Tibial nerve (tissue), 4 donors: ENCODE measurements at places on chromosomes 11 and 22. TPM values are rescaled to one million over a fixed set of nuclear protein-coding genes. Genes with fewer than 3 reads are reported as not detected.

DNA sequence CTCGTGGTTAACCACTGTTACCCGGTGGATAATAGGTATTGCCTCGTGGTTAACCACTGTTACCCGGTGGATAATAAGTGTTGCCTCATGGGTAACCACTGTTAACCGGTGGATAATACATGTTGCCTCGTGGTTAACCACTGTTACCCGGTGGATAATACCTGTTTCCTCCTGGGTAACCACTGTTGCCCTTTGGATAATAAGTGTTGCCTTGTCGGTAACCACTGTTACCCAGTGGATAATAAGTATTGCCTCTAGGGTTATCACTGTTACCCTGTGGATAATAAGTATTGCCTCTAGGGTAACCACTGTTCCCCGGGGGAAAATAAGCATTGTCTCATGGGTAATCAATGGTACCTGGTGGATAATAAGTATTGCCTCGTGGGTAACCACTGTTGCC lies 15.0 kb upstream of the NXPE4 start:
- DNase-seq = no peak

GRCh38 chr22:45125188-45125587 lies 38.5 kb upstream of the NUP50 start:
- no peak for DNase-seq

DNA sequence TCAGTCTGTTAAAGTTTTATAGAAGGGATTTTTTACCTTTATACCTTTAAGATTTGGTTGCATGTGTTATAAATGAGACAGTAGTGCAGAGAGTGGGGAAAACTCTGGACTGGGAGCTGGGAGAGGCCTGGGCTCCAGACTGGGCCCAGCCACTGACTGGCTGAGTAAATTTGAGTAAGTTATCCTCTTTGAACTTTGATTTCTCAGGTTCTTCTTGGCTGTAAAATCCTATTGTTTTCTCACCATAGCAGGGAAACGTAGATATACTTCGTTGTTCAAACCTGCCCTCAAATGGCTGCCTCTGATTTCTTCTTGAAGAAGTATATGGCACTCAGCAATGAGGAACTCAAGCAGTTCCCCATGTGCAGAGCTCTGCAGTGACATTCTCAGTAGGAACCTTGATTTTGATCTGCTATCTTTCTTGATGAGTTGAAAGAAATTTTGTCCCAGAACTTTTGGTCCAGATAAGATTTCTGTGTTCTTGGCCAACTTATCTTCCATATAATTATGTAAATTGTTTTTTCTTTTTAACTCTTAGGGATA lies 8.8 kb downstream of the BMAL1 start:
- no peak for DNase-seq

GRCh38 chr11:7506243-7506642 lies 7.6 kb upstream of the PPFIBP2 start:
- no peak for DNase-seq

GRCh38 chr11:122874991-122875390 lies 7.6 kb upstream of the JHY start:
- no peak for DNase-seq

DNA sequence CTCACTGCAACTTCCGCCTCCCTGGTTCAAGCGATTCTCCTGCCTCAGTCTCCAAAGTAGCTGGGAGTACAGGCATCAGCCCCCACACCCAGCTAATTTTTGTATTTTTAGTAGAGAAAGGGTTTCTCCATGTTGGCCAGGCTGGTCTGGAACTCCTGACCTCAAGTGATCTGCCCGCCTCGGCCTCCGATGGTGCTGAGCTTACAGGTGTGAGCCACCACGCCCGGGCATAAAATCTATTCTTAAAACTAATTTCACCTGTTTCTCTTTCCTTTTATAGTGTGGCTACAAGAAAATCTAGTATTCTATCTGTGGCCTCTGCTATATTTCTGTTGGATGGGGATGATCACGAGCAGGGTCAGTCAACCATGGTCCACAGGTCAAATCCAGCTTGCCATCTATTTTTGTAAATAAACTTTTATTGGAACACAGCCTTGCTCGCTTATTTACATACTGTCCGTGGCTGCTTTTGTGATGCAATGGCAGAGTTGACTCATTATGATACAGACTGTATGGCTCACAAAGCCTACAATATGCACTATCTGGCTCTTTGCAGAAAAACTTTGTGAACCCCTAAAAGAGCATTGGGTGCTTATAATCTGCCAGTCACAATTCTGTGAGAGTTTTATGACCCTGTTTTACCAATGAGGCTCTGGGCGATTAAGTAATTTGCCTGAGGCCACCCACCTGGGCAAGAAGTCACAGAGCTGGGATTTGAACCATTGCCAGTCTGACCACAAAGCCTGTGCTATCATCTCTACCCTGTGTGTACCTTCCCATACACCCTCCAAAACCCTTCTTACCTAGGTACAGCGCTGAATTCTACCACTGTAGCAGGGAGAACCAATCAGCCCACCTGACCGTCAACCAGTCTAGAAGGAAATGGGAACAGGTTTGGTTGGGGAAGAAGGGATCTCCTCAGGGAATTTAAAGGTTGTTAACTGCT lies 28.3 kb downstream of the SLC1A2 start:
- no peak for DNase-seq

- no peak for DNase-seq
These were observed 43.2 kb upstream of the TP53AIP1 start for GRCh38 chr11:128985880-128986279.

- DNase-seq = no peak
These were observed 81.5 kb downstream of the STK33 start for GRCh38 chr11:8512547-8512946.

DNA sequence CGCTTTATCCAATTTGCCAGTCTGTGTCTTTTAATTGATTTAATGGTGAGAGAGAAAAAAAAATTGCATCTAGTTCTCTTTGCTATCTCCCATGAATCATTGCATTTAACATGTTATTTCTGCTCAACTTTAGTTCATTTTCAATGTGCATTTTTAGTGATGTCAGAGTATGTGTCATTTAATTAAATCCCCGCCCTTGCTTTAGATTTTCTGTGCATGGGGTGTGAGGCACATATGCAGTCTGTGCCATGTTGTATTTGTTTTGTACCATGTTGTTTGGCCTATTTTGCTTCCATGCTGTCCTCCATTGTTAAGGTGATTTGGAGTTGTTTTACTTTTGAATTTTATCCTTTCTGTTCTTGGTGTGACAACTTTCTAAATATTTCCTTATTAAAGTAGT lies 8.3 kb upstream of the NCR3LG1 start:
- DNase-seq = no peak

DNA sequence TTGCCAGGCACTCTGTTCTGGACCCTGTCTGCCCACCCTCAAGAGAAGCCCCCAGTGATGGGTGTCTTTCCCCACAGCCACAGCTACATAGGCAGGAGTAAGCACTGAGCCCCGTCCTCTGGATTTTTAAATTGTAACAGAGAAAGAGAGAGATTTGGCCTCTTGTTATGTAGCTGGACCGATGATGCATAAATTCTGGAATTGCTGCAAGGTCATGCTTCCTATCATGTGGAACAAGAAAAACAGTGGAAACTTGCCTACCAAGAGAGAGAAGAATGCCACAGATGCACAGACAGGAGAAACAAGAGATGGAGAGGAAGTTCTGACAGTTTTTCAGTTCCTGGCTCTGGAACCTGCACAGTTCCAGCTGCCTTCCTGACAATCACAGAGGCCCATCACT lies 150.2 kb downstream of the ETS1 start:
- no peak for DNase-seq

DNA sequence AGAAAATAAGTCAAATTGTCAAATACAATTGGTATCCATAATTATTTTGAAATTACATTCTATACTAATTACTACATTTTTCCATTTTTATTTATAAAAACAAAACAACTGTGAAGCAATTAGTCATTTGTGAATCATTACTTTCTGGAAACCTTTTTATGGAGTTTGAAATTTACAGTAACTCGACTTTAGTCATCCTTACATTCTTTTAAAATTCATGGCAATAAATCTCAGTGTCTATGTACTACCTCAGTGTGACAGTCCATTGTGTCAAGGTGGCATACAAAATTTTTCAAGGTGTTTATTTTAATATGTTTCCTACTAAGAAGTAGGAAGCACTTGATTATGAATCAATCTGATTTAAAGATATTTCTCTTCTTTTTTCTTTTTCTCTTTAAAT lies 1949.4 kb upstream of the RAG2 start:
- no peak for DNase-seq

- DNase-seq = no peak
These were observed 3.9 kb downstream of the ATF4 start for GRCh38 chr22:39524089-39524752.

DNA sequence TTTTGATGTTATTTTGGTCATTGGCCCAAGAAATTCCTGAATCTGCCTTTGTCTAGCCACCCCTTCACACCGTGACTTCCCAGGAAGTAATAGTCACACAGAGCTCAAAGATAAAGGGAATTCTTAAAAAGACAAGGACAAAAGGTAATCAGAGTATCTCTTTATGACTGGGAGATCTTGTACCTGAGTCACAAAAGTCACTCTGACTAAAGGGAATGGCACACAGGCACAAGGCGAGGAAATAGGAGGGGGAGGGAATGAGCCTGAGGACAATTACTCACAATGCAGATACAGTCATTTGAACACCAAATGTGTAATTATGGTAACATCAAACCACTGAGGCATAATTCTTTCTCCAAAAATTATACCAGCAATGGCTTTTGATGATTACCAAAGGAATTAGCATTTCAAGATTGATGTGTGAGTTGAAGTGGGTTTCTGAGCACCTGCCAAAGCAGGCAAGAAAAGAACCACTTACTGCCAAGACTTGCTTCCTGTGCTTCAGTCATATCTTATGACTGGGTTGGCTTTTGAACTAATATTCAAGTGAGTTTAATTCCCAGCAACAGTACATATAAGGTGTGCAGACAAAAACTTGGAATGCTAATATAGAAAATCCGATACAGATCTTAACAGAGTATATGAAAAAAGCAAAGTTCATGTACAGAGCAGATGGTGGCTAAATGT lies 856.4 kb downstream of the LRRC4C start:
- DNase-seq = no peak

GRCh38 chr11:66068154-66068821 lies 1.8 kb upstream of the PACS1 start:
- DNase-seq = peak; percentile 78

GRCh38 chr11:112881461-112881860 lies 79.8 kb upstream of the NCAM1 start:
- DNase-seq = no peak

GRCh38 chr11:134486106-134486505 lies 74.1 kb upstream of the B3GAT1 start:
- no peak for DNase-seq

GRCh38 chr11:119623682-119624081 lies 105.3 kb downstream of the NECTIN1 start:
- no peak for DNase-seq

- DNase-seq = no peak
These were observed 7.0 kb downstream of the THY1 start for GRCh38 chr11:119415966-119416365.

- DNase-seq = no peak
These were observed 48.5 kb downstream of the OR4D9 start for GRCh38 chr11:59559886-59560285.

DNA sequence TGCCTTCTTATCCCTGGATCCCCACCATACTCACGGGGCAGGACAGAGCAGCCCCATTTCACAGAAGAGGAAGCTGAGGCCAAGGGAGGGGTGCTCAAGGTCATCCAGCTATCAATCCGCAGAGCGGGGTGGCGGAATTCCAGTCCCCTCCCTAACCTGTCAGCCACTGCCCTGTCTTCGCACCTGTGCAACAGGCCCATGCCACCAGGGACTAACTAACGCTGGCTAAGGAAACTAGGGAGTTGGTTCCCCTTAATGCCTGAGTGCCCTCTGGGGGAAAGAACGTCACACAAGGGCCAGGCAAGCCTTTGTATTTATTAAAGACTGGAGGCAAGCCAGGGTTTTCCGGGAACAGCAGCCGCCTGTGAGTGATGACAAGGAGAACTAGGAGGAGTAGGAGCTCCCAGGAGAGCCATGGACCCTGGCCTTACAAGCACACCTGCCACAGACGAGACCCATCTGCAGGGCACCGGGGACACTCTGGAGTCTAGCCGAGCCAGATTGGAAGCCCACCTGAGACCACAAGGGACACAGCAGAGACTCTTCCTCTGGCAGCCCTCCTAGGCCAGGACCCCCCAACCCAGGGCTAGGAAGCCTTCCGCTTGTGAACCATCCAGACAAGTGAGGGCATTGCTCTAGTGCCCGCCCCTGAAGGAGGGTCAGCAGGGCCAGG lies 64.4 kb downstream of the MYH9 start:
- peak; percentile 74 for DNase-seq

- peak; percentile 41 for DNase-seq
These were observed at the start of gene ACTN3 for GRCh38 chr11:66546368-66546965. ACTN3 (plus strand) TSS chr11:66546903; CDS start chr11:66546938, 35 bp downstream.

DNA sequence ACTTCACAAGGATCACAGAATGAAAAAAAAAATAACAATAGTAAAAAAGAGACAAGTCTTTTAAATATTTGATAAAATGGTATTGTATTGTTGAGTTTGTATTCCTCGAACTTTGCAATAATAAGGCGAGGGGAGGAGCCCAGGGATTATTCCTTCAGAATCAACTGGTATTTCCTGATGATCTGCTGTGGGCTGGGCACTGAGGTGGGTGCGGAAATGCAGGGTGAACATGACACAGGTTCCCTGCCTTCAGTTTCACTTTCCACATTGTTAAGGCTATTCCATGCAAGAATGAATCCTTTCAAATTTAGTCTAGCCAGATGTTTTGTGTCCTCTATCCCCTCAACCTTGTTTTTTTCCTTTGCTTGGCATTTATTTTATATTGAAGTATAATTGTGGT lies 2.1 kb upstream of the EIF3M start:
- DNase-seq = no peak

- no peak for DNase-seq
These were observed 56.9 kb upstream of the CSNK2A3 start for GRCh38 chr11:11409901-11410300.

The AMOTL1 gene
- 57.0 TPM for total RNA-seq

The IL17REL gene
- not detected for total RNA-seq

The RNF214 gene
- 10.8 TPM for total RNA-seq

The OR11H1 gene
- not detected for total RNA-seq

The KRTAP5-11 gene
- not detected for total RNA-seq

The ARCN1 gene
- total RNA-seq = 82.5 TPM

The EFCAB6 gene
- 9.2 TPM for total RNA-seq

The STK33 gene
- 4.1 TPM for total RNA-seq

The BBOX1 gene
- total RNA-seq = not detected

The FZD4 gene
- total RNA-seq = 78.0 TPM

The PARVA gene
- total RNA-seq = 66.9 TPM

The PAMR1 gene
- 7.6 TPM for total RNA-seq

The MMP8 gene
- total RNA-seq = not detected

The ANO5 gene
- total RNA-seq = 1.0 TPM

The OR52N4 gene
- total RNA-seq = 0.44 TPM

The MPZL3 gene
- 0.87 TPM for total RNA-seq

The MS4A15 gene
- total RNA-seq = not detected

The E2F8 gene
- not detected for total RNA-seq

The P2RX3 gene
- total RNA-seq = 0.22 TPM

The GAL3ST1 gene
- 22.2 TPM for total RNA-seq
